Activated CD4-positive, alpha-beta T cell treated with anti-CD3 and anti-CD28 coated beads, Interleukin-2, amount 10 ng/mL, durations not matched to agents 7 days and 5 days (primary cell): ENCODE measurements at places on chromosomes 13 and 19. TPM values are rescaled to one million over a fixed set of nuclear protein-coding genes. Genes with fewer than 3 reads are reported as not detected.

- no peaks in the 10 kb centered on the region for H3K4me1 ChIP-seq
- no peaks in the 10 kb centered on the region for H3K36me3 ChIP-seq
- no peak overlapping the region for H3K27ac ChIP-seq
- no peak overlapping the region for H3K4me3 ChIP-seq
- no peaks in the 10 kb centered on the region for H3K27me3 ChIP-seq
These were observed 43.2 kb upstream of the TSHZ3 start for GRCh38 chr19:31392464-31392863.

DNA sequence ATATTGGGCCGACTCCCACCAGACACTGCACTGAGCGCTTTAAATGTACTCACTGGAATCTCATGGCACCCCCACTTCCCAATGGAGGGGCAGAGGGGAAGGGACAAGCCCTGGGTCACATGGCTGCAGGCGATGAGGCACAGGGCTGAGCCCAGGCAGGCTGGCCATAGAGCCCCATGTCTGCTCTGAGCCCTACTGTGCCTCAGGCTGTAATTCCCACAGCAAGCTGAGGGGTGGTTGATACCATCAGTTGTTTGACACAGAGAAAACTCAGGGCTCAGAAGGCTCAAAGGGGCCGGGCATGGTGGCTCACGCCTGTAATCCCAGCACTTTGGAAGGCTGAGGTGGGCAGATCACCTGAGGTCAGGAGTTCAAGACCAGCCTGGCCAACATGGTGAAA lies 25.1 kb downstream of the RFX1 start:
- no peak overlapping the region for H3K4me3 ChIP-seq
- peaks cover 10% of the 10 kb centered on the region for H3K36me3 ChIP-seq
- no peak for DNase-seq
- peak overlapping the region; percentile 69 for H3K27ac ChIP-seq
- H3K4me1 ChIP-seq = peaks cover 58% of the 10 kb centered on the region

DNA sequence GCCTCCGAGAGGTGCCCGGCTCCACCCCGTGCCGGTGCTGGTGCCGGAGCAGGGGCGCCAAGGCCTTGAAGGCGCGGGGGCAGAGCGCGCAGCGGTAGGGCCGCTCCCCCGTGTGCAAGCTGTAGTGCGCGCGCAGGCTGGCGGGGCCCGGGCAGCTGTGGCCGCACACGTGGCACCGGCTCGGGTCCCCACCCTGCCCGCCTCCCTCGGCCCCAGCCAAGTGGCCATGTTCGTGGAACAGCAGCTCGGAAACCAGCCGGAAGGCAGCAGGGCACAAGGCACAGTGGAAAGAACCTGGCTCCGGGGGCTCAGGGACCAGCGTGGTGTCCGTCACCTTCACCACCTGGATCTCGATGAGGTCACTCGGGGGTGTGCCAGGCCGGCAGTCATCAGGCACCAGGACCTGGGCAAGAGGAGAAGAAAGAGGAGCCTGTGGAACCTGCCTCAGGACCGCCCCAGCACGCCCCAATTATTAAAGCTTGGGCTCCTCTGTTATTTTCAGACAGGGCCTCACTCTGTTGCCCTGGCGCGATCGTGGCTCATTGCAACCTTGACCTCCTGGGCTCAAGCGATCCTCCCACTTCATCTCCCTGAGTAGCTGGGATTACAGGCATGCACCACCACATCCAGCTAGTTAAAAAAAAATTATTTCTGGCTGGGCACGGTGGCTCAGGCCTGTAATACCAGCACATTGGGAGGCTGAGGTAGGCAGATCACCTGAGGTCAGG lies 2.0 kb downstream of the ZNF784 start:
- H3K27ac ChIP-seq = no peak overlapping the region
- peaks cover 12% of the 10 kb centered on the region for H3K36me3 ChIP-seq
- DNase-seq = no peak

The RASA3 gene
- total RNA-seq = 115 TPM

GRCh38 chr13:43072394-43072793 lies 49.0 kb downstream of the DNAJC15 start:
- no peak overlapping the region for H3K27ac ChIP-seq
- no peak overlapping the region for H3K4me3 ChIP-seq
- DNase-seq = no peak
- H3K27me3 ChIP-seq = no peaks in the 10 kb centered on the region

GRCh38 chr19:14439014-14439413 lies 5.9 kb downstream of the PKN1 start:
- peaks cover 33% of the 10 kb centered on the region for H3K36me3 ChIP-seq
- peak overlapping the region; percentile 19 for H3K27ac ChIP-seq
- no peak for DNase-seq
- peaks cover 53% of the 10 kb centered on the region for H3K4me1 ChIP-seq
- no peaks in the 10 kb centered on the region for H3K27me3 ChIP-seq

The LRRC63 gene
- total RNA-seq = 1.5 TPM

GRCh38 chr19:38711726-38712153 lies 32.5 kb downstream of the CAPN12 start:
- H3K27ac ChIP-seq = no peak overlapping the region
- peaks cover 26% of the 10 kb centered on the region for H3K36me3 ChIP-seq
- no peak overlapping the region for H3K4me3 ChIP-seq
- no peak for DNase-seq
- no peaks in the 10 kb centered on the region for H3K27me3 ChIP-seq
- H3K4me1 ChIP-seq = no peaks in the 10 kb centered on the region

DNA sequence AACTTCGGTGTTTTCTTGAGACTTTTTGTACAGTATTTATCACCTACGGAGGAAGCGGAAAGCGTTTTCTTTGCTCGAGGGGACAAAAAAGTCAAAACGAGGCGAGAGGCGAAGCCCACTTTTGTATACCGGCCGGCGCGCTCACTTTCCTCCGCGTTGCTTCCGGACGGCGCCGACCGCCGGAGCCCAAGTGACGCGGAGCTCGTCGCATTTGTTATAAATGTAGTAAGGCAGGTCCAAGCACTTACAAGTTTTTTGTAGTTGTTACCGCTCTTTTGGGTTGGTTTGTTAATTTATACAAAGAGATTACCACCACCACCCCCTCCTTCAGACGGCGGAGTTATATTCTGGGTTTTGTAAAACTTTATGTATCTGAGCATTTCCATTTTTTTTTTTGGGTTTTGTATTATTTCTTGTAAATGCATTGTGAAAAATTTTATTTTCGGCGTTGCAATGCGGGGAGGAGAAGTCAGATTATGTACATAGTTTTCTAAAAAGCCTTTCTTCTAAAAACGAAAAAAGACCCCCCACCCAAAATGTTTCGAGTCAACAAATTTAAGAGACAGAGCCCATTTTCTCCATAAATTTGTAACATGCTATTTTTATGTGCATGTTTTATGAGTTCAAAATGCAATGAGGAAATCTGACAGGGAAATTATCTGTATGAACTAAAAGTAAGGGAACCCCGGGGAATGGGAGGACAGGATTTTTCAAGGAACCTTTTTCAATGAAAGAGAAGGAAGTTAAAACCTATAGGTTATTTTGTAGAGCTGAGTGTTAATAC lies 2.3 kb downstream of the SOX1 start:
- peak overlapping the region; percentile 51 for H3K4me3 ChIP-seq
- peaks cover 3% of the 10 kb centered on the region for H3K4me1 ChIP-seq
- peaks cover 59% of the 10 kb centered on the region for H3K27me3 ChIP-seq
- peaks cover 7% of the 10 kb centered on the region for H3K36me3 ChIP-seq
- no peak for DNase-seq
- peak overlapping the region; percentile 80 for H3K27ac ChIP-seq

DNA sequence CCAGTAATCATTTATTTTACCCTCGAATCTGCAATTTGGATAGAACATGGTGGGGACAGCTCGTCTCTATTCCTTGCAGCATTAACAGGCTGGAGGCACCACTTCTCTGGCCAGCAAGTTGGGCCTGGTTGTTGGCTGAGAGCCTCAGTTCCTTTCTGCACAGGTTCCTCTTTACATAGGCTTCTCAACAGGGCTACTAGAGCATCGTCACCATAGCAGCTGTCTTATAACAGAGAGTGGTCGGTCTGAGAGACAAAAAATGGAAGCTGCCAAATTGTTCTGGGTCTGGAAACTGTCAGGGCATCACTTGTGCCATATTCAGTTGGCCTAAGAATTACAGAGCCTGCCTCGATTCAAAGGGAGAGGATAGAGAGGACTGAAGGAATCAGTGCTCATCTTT lies 86.7 kb downstream of the DNAJC15 start:
- no peak for DNase-seq
- H3K27ac ChIP-seq = no peak overlapping the region
- no peaks in the 10 kb centered on the region for H3K4me1 ChIP-seq
- H3K4me3 ChIP-seq = no peak overlapping the region
- peaks cover 8% of the 10 kb centered on the region for H3K36me3 ChIP-seq

- peak overlapping the region; percentile 25 for H3K27ac ChIP-seq
- H3K4me1 ChIP-seq = peaks cover 3% of the 10 kb centered on the region
- DNase-seq = peak; percentile 67
- H3K27me3 ChIP-seq = no peaks in the 10 kb centered on the region
- H3K36me3 ChIP-seq = no peaks in the 10 kb centered on the region
- no peak overlapping the region for H3K4me3 ChIP-seq
These were observed 21.1 kb downstream of the PRR36 start for GRCh38 chr19:7852851-7853769.

DNA sequence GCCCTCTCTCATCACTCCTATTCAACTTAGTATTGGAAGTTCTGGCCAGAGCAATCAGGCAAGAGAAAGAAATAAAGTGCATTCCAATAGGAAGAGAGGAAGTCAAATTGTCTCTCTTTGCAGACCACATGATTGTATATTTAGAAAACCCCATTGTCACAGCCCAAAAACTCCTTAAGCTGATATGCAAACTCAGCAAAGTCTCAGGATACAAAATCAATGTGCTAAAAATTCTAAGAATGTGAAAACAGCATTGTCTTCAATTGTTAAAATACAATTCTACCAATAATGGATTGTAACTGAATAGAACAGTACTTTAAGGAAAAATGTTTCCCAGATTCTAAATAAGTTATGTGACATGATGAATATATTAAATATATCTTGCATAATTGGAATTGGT lies 2269.2 kb upstream of the PCDH20 start:
- H3K36me3 ChIP-seq = no peaks in the 10 kb centered on the region
- no peaks in the 10 kb centered on the region for H3K27me3 ChIP-seq
- no peak overlapping the region for H3K4me3 ChIP-seq
- no peaks in the 10 kb centered on the region for H3K4me1 ChIP-seq

DNA sequence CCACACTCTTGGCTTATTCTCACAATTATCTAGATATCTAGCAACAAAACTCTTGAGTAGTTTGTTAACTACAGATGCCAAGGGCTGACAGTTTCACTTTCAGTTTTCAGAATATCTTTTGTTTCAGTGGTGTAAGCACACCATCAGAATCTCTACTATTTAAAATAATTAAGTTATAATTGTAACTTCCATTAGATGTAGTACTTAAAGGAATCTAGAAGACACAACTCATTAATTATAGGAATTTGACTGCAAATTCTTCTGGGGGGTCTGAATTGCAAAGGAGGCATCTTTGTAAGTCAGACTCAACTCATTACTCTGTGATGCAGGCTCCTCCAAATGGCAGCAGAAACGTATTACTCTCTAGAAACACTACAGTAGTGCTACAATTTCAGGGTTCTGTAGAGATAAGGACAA lies 44.9 kb upstream of the USPL1 start:
- H3K4me3 ChIP-seq = peak overlapping the region; percentile 66
- H3K4me1 ChIP-seq = peaks cover 49% of the 10 kb centered on the region
- H3K27me3 ChIP-seq = peaks cover 4% of the 10 kb centered on the region
- no peaks in the 10 kb centered on the region for H3K36me3 ChIP-seq

- no peaks in the 10 kb centered on the region for H3K36me3 ChIP-seq
- DNase-seq = no peak
- no peaks in the 10 kb centered on the region for H3K4me1 ChIP-seq
- no peak overlapping the region for H3K4me3 ChIP-seq
- no peak overlapping the region for H3K27ac ChIP-seq
These were observed 1414.2 kb downstream of the EFNB2 start for GRCh38 chr13:105121221-105121620.

GRCh38 chr19:2475018-2475701 lies 767 bp upstream of the GADD45B start:
- peaks cover 19% of the 10 kb centered on the region for H3K4me1 ChIP-seq
- peaks cover 25% of the 10 kb centered on the region for H3K36me3 ChIP-seq
- no peaks in the 10 kb centered on the region for H3K27me3 ChIP-seq
- peak overlapping the region; percentile 72 for H3K27ac ChIP-seq

GRCh38 chr19:12821761-12822160 lies 12.6 kb downstream of the RTBDN start:
- peaks cover 12% of the 10 kb centered on the region for H3K4me1 ChIP-seq
- no peak for DNase-seq
- no peak overlapping the region for H3K27ac ChIP-seq
- no peak overlapping the region for H3K4me3 ChIP-seq

DNA sequence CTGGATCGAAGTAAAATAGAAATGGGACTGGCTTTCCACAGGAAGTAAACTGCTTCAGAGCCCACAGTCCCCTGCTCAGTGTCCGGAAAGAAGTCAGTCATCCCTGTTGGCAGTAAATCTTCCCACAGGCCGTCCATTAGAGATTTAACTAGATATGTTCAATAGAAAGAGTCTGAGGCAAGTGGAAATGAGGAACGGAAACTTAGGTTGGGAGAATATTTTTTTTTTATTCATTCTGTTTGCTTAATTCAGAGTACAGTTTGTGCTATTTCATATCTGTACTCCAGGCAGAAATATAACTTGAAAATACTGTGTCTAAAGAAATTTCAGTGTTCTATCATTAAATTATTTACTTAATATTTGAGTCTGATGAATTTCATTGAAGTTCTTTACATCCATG lies 22.7 kb downstream of the SLC25A15 start:
- H3K4me1 ChIP-seq = peaks cover 1% of the 10 kb centered on the region
- H3K36me3 ChIP-seq = peaks cover 22% of the 10 kb centered on the region

The NLRP11 gene
- total RNA-seq = not detected

The SUGT1 gene
- total RNA-seq = 44.0 TPM

DNA sequence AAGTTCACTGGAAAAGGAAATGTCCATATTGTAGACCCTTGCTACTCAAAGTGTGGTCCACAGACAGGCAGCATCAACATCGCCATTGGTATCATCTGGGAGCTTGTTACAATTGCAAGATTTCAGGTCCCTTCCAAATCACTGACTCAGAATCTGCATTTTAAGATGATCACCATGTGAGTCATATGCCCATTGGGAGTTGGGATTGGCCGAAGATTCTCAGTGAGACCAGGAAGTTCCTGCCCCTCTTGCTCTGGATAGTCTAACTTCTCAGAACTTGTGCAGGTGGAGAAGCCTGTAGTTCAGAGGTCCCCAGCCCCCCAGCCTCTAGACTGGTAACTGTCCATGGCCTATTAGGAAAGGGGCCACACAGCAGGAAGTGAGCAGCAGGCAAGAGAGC lies 48.9 kb upstream of the URAD start:
- peaks cover 4% of the 10 kb centered on the region for H3K27me3 ChIP-seq
- no peaks in the 10 kb centered on the region for H3K4me1 ChIP-seq
- H3K36me3 ChIP-seq = no peaks in the 10 kb centered on the region
- no peak overlapping the region for H3K4me3 ChIP-seq
- no peak overlapping the region for H3K27ac ChIP-seq
